Peyer's patch (tissue), 4 donors: ENCODE measurements at places on chromosomes 2 and 18. TPM values are rescaled to one million over a fixed set of nuclear protein-coding genes. Genes with fewer than 3 reads are reported as not detected.

Gene RUFY4
- 5.0 TPM for total RNA-seq

Gene DNAH7
- total RNA-seq: 1.3 TPM

Gene TUBA4B
- not detected for total RNA-seq

Gene TTN
- 104 TPM for total RNA-seq

Gene ADD2
- not detected for total RNA-seq

- DNase-seq: no peak
- H3K4me3 ChIP-seq: no peak overlapping the region
- no peaks in the 10 kb centered on the region for H3K4me1 ChIP-seq
- H3K27ac ChIP-seq: no peak overlapping the region
Measured at GRCh38 chr2:203893401-203893800, 25.8 kb downstream of the CTLA4 start.

DNA sequence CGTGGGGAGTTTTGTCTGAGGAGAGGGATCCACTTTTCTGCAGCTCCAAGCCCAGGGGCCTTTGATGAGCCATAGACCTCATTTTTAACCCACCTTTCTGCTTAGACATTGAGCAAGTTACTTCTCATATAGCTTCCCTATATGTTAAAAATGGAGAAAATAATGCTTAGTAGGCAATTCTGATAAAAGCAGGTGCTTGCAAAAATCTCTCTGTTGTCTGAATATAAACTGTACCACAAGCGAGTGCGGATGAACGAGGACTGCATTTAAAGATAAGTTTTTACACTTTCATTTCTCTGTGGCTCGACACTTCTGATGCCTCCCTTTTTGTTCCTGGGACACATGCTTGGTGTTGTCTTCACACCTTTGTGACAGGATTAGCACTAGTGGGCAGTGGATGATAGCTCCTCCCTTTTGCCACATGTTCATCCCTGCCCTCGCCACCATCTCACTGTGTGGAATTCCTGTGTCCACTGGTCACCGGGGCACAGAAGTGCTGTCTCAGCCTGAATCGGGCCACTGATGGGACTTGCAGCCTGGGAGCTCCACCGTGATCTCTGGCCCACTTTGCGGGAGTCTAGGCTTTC is 1.6 kb downstream of the TYMS start:
- H3K4me3 ChIP-seq: no peak overlapping the region
- H3K4me1 ChIP-seq: peaks cover 6% of the 10 kb centered on the region
- no peak overlapping the region for H3K27ac ChIP-seq
- H3K27me3 ChIP-seq: no peaks in the 10 kb centered on the region
- DNase-seq: no peak

DNA sequence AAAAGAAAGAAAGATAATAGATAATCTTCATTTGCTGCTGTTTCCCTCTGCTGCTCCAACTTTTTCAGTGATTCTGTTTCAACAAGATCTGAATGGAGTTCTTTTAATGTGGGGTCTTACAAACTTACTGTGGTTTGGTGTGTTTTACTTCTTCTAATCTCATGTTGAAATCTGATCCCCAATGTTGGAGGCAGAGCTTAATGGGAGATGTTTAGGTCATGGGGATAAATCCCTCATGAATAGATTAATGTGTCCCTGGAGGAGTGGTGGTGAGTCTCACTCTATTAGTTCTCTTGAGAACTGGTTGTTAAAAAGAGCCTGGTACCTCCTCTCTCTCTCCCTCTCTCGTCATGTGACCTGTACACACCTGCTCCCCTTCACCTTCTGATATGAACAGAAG is 442.4 kb downstream of the EPHA4 start:
- H3K27me3 ChIP-seq: no peaks in the 10 kb centered on the region
- DNase-seq: no peak
- H3K4me3 ChIP-seq: no peak overlapping the region
- no peak overlapping the region for H3K27ac ChIP-seq
- no peaks in the 10 kb centered on the region for H3K4me1 ChIP-seq

DNA sequence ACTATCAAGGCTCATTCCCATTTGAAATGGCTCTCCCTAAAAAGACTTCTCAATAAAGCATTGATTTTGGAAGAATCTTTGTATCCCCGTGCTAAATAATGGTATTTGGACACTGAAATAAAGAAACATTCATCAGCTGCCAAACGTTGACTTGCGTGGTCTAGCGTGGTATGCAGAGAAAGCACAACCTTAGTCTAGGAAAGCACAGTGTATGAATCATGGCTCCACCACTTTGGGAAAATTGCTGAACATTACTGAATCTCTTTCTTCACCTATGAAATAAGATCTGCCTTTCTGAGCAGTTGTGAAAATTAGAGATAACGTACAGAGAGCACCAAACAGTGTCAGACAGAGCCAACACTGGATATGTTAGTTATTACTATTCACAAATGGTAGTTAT is 353.9 kb downstream of the SS18 start:
- DNase-seq: no peak
- no peaks in the 10 kb centered on the region for H3K4me1 ChIP-seq
- H3K4me3 ChIP-seq: no peak overlapping the region
- H3K27me3 ChIP-seq: no peaks in the 10 kb centered on the region

- DNase-seq: no peak
- H3K27me3 ChIP-seq: no peaks in the 10 kb centered on the region
- no peaks in the 10 kb centered on the region for H3K4me1 ChIP-seq
- no peaks in the 10 kb centered on the region for H3K36me3 ChIP-seq
- no peak overlapping the region for H3K4me3 ChIP-seq
- H3K27ac ChIP-seq: no peak overlapping the region
Measured at GRCh38 chr2:1377473-1377872, 35.8 kb upstream of the TPO start.

DNA sequence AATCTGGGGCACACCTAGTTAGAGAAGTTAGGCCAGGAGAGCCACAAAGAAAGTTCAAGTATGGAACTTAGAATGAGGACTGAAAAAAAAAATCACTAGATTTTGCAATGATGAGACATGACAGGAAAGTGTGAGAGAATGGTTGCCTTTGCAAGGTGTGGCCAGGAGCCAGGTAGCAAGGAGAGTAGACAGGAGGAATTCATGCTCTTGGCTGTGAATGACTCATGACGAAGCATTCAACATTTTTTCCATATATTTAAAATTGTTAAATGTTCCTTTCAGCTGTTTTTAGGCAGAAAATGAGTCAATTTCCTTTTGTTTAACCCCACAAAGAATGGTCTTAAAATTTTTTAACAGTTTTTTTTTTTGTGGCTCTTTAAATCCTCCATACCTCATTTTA is 636.9 kb downstream of the PLCL1 start:
- no peak overlapping the region for H3K27ac ChIP-seq
- no peak overlapping the region for H3K4me3 ChIP-seq
- no peaks in the 10 kb centered on the region for H3K27me3 ChIP-seq
- no peak for DNase-seq

- no peak for DNase-seq
- no peak overlapping the region for H3K4me3 ChIP-seq
- no peaks in the 10 kb centered on the region for H3K27me3 ChIP-seq
- no peaks in the 10 kb centered on the region for H3K4me1 ChIP-seq
- H3K36me3 ChIP-seq: no peaks in the 10 kb centered on the region
Measured at GRCh38 chr2:73406996-73407395, 21.4 kb downstream of the ALMS1 start.

GRCh38 chr2:161400076-161400475 is 16.0 kb upstream of the TBR1 start:
- no peaks in the 10 kb centered on the region for H3K27me3 ChIP-seq
- H3K27ac ChIP-seq: no peak overlapping the region
- no peak overlapping the region for H3K4me3 ChIP-seq
- H3K36me3 ChIP-seq: no peaks in the 10 kb centered on the region
- no peak for DNase-seq

GRCh38 chr2:203750346-203751068 is 44.1 kb downstream of the CD28 start:
- no peak for DNase-seq
- no peak overlapping the region for H3K27ac ChIP-seq
- H3K4me1 ChIP-seq: no peaks in the 10 kb centered on the region

GRCh38 chr2:177651833-177652232 is 259.3 kb downstream of the AGPS start:
- no peaks in the 10 kb centered on the region for H3K27me3 ChIP-seq
- H3K4me1 ChIP-seq: no peaks in the 10 kb centered on the region
- no peak overlapping the region for H3K27ac ChIP-seq
- DNase-seq: no peak

- no peak overlapping the region for H3K4me3 ChIP-seq
- no peak overlapping the region for H3K27ac ChIP-seq
- no peaks in the 10 kb centered on the region for H3K27me3 ChIP-seq
- no peak for DNase-seq
- no peaks in the 10 kb centered on the region for H3K36me3 ChIP-seq
Measured at GRCh38 chr2:18404708-18405107, 155.7 kb downstream of the RDH14 start.
